ENCODE measurements at places on chromosomes 2 and 18. TPM values are rescaled to one million over a fixed set of nuclear protein-coding genes. Genes with fewer than 3 reads are reported as not detected.
A peak's percentile ranks its signal among the peaks of the same experiment; 100 is the strongest.

The KCNG2 gene
- total RNA-seq = not detected

DNA sequence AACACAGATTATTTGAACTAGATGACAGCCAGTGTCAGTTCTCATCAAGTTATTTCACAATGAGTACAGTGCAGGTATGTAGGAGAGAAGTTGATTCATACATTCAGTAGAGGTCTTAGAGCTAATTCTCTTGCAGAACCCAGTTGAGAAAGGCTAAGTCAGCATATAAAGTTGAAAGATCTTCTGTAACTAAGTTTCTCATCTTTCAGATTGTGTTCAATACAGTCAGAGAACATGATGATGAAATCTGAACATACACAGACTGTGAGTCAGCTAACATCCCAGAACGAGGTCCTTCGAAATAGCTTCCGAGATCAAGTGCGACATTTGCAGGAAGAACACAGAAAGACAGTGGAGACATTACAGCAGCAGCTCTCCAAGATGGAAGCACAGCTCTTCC lies 41.9 kb upstream of the LIMS1 start:
- peaks cover 90% of the 10 kb centered on the region for H3K36me3 ChIP-seq
- no peak overlapping the region for H3K4me3 ChIP-seq
- H3K27me3 ChIP-seq = no peaks in the 10 kb centered on the region
- DNase-seq = no peak

The SNRNP27 gene
- total RNA-seq = 56.0 TPM

GRCh38 chr2:12222554-12222953 lies 476.1 kb downstream of the LPIN1 start:
- H3K27me3 ChIP-seq = no peaks in the 10 kb centered on the region
- no peak overlapping the region for H3K4me3 ChIP-seq
- DNase-seq = no peak
- no peak overlapping the region for H3K27ac ChIP-seq
- H3K36me3 ChIP-seq = peaks cover 5% of the 10 kb centered on the region

DNA sequence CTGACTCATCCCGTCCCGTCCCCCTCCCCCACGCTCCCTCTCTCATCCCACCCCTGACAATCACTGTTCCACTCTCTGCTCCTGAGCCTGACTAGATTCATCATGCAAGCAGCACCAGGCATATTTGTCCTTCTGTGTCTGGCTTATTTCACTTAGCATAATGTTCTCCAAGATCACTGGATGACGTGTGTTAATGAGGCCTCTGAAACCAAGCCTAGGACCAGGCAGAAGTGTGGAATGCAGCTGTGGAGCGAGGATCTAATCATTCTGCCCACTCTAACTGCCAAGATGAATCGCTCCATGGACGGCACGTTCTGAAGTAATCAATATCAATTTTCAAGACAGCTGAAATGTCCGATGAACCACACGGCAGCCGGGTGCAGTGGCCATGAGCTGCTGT lies 122.4 kb upstream of the ZNF236 start:
- no peaks in the 10 kb centered on the region for H3K4me1 ChIP-seq
- H3K27ac ChIP-seq = no peak overlapping the region
- H3K4me3 ChIP-seq = no peak overlapping the region
- no peaks in the 10 kb centered on the region for H3K36me3 ChIP-seq
- no peak for DNase-seq

The FAM110C gene
- total RNA-seq = 3.3 TPM

DNA sequence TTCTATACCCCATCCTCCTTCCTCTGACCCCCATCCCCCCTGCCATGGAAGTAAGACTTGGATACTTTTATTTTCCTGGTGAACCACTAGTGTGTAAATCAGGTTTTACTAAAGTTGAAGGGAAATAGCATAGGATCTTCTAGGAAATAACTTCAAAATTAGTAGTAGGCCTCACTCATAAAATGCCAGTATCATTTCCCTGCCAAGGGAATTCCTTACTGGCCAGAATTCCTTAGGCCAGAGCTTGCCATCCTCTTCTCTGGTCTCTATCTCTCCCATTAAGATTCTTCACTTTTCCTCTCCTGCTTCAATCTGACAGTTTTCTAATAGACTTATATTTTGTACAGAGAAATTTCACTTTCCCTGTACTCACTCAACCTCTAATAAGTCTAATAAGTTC lies 322.8 kb upstream of the TANK start:
- H3K27me3 ChIP-seq = no peaks in the 10 kb centered on the region
- no peak overlapping the region for H3K4me3 ChIP-seq
- no peaks in the 10 kb centered on the region for H3K4me1 ChIP-seq
- H3K36me3 ChIP-seq = no peaks in the 10 kb centered on the region
- DNase-seq = no peak

DNA sequence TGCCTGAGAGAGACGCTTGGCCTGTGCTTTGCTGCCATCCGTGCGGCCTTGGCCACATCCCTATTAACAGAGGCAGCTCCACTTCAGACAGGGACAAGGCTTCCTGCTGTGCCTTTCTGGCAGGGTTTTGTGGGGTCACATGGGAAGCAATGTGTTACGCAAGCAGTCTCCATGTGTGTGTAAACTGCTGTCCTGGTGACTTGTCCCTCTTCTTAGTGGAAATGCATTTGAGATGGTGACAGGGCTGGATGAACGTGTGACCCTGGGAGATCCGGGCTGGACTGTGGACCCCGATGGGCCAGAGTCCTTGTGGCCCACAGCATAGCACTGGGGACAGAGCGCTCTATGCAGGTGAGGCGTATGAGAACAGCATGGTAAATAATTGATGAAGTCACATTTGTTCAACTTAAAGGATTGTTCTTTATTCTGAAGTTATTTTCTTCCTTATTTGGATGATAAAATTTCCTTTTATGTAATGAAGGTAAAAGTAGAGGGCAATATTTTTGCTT lies 23.2 kb downstream of the ASB1 start:
- H3K27me3 ChIP-seq = no peaks in the 10 kb centered on the region
- DNase-seq = peak; percentile 78
- peak overlapping the region; percentile 89 for H3K27ac ChIP-seq
- peaks cover 39% of the 10 kb centered on the region for H3K4me1 ChIP-seq
- H3K4me3 ChIP-seq = peak overlapping the region; percentile 51

DNA sequence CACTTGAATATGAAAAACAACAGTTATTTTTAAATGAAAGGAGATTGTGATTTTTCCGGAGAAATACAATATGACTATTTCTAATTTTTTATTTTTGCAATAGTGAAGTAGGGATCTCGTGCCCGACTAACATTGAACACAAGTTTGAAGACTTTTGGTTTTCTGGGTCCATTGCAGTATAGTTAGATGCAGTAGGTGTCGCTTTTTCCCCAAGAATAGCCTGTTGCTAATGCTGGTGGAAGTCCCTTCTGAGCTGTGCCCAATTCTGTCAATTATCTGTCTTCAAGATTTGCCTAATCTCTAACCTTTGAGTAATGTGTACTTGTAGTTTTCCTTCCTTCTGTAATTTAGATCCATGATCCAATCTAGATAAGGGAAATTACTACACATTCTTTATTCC lies 36.5 kb downstream of the SEMA4F start:
- H3K27ac ChIP-seq = no peak overlapping the region
- DNase-seq = no peak
- H3K4me1 ChIP-seq = no peaks in the 10 kb centered on the region
- no peak overlapping the region for H3K4me3 ChIP-seq
- H3K36me3 ChIP-seq = no peaks in the 10 kb centered on the region

DNA sequence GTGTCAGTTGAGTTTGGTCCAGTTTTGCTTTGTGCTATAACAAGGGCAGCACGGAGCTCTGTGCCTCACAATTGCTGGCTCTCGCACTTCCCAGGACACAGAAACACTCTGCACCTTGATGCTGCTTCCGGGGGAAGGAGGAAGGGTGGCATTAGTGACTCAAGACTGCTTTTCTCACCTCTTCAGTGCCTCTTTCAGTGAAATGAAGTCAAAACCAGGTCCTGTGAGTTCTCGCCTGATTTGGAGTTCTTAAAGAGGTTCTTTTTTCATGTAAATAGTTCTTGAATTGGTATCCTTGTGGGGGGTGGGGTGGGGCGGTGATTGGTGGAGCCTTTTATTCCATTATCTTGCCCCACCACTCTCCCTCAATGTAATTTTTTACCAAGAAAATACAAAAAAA lies 91.5 kb upstream of the MYT1L start:
- H3K36me3 ChIP-seq = no peaks in the 10 kb centered on the region
- peaks cover 21% of the 10 kb centered on the region for H3K27me3 ChIP-seq
- no peak overlapping the region for H3K4me3 ChIP-seq
- no peaks in the 10 kb centered on the region for H3K4me1 ChIP-seq
- H3K27ac ChIP-seq = no peak overlapping the region
- DNase-seq = no peak
